ENCODE measurements at places on chromosomes 5 and 9.

- no peak for DNase-seq
Observed at GRCh38 chr5:132901730-132902129, 28.3 kb downstream of the LEAP2 start.

DNA sequence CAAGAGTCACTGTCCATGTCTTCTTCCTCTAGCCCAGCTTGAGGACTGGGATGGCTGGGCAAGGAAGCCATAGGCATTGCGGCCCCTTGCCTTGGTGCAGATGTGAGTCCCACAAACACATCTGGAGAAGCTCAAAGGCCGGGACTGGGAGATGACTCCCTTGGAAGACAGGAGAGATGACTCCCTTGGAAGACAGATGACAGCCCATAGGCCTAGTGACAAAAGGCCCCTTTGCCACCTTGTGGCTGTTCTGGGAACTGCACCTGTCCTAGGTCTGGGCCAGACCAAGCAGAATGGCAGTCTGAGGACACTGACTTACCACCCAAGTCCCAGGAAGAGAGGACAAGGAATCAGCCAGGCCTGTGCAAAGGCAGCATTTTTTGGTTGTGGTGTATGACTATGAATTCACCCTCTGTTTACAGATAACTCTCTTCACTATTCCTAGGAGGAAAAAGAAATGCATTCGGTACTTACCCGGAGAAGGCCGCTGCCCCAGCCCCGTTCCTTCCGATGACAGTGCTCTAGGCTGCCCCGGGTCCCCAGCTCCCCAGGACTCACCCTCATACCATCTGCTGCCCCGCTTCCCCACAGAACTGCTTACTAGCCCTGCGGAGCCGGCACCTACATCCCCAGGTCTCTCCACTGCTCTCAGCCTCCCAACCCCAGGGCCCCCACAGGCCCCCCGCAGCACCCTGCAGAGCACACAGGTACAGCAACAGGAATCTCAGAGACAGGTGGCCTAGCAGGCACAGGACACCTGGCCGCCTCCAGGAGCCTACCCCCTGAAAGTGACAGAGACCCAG is 30.8 kb downstream of the SKP1 start:
- DNase-seq, result peak; percentile 66

DNA sequence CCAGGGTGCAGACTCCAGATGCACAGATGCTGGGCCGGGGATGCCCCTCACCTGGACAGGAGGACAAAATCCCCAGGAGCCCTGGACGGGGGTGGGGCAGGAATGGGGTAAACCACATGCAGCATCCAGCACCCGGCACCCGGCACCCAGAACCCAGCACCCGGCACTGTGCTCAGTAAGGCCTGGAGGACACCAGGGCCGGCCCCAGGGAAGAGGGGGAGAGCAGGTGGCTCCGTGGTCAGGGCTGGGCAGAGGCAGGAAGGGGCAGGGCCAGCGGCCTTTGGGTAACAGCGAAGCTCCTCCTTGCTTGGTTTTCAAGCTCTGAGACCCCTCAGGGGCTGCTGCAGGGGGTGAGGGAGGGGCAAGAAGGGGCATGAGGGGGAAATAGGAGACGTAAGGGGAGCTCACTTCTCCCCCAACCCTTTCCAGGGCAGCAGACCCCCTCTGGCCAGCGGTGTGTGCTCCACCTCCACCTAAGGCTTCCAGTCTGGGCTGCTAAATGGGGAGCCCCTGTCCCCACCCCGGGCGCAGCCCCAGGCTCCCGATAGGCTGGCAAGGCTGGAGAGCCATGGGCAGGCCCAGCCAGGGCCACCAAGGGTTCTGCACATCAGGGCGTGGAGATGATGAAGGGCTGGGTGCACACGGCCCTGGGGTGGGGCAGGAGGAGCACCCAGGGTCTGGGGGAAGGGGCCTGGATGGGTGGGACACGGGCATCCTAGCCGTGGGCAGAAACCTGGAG is 17.8 kb upstream of the SLC6A19 start:
- DNase-seq, result no peak

DNA sequence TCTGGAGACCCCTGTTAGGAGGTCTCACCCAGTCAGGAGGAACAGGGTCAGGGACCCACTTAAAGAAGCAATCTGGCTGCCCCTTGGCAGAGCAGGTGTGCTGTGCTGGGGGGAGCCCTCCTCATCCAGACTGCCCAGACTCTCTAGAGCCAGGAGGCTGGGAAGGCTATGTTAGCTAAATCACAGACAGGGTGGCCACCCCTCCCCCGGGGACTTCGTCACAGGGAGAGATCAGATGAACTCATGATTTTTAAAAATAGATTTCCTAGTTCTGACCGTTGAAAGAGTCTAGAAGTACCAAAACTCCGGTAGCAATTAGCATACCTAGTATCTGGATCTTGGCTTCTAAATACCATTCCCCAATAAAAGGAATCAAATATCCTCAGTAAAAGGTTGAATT is 35.0 kb upstream of the FOXB2 start:
- DNase-seq, result no peak

DNA sequence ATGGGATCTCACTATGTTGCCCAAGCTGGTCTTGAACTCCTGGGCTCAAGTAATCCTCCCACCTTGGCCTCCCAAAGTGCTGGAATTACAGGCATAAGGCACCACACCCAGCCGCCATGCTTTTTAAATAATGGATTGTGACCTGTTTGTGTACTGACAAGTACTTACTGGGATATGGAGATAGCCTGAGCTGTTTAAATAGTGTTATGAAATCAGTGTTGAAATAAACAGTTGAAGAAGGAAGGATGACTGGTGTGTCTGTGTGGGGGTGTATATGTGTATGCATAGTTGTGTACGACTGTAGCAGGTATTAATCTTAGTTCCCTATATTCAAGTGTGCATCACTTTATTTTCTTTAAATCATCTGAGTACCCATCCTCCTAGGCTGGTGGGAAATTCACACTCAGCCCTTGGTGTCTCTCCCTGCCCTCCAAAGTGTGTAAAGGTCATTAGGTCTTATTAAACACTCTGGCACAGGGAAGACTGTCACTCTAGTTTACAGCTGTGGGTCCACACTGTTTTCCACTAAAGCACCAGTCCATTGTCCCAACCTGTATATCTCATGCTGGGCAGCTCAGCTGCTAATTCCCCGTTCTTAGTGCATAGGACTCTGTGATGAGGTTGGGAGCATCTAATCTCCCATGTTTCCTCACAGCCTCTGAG is 91.0 kb downstream of the SNX18 start:
- DNase-seq, result no peak

- DNase-seq, result no peak
Observed at GRCh38 chr5:95283022-95283615, 1.8 kb downstream of the MCTP1 start.

DNA sequence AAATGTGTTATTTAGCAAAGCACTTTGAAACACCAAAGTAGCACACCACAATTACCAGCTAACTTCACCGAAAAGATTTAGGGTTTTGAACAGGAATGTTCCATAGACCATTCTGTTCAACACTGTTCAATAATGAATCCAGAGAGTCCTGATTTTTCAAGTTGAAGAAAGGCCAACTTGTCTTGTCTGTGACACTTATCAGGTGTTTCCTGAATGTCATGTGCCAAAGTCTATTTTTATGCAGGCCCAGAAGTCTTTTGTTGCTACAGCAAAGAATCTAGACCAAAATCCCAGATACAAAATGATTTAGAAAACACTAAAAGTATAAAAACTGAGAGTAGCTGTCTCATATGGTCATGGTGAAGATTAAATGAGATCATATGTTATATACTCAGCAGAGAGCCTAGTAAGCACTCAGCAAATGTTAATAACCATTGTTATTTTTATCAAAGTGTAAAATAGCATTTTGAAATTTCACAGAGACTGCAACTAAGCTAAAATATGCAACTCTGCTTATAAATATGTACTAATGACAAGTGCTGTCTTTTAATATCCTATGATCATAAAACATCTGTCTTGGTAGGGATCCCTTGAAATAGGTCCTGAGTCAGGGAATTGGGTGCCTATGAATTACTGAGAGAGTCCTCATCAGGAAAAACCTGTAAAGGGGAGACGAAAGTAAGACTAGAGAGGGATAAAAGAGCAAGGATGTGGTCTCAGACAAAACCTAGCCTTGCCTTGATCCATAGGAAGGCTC is 122.4 kb upstream of the SLC12A2 start:
- DNase-seq, result no peak

DNA sequence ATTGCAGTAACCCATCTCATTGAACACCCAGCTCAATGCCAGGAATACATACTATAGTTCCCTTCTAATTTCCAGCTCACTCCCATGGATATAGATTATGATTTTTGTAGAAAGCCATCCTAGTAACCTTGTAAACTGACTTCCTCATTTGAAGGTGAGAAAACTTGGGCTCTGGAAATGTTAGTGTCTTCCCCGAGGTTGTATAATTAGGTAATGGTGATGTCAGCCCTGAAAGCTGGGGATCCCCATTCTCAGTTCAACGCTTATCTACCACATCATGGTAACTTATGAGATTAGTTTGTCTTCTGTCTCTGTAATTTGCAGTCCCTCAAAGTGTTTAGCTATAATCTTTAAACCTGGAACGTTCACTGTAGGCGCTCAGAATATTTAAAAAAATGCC is 34.6 kb upstream of the PTCH1 start:
- no peak for DNase-seq

DNA sequence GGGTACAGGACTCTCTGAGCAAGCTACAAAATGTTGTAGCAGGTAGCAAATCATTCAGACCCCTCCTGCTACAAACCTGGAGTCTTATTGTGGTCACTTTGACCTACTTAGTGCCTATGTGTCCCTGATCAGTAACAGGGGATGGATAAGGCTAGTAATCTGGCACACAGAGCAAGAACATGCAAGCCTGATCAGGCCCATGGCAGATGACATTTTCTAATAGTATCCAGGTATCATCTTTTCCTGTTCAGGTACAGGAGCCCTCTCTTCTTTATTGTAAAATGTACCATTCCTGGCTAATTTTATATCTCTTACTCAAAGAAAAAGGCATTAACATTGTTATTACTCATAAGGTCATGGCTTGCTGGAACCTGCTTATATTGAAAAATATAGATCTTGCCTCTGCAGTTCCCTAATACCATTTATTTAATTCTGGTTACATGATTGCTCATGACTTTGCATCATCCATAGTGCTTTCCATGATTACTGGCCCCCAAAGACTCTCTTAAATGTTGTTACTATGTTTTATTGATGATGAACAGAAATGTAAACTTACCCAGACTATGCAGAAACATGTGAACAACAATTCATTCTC is 18.2 kb upstream of the CCNH start:
- DNase-seq, result no peak

- peak; percentile 34 for DNase-seq
Observed at GRCh38 chr9:73132034-73132776, 19.5 kb upstream of the ANXA1 start.

- DNase-seq, result no peak
Observed at GRCh38 chr5:132773601-132774355, 3.3 kb downstream of the SEPTIN8 start.

GRCh38 chr9:130707225-130707976 is 13.8 kb downstream of the EXOSC2 start:
- peak; percentile 41 for DNase-seq

GRCh38 chr5:52469835-52470234 is 317.9 kb upstream of the ITGA1 start:
- DNase-seq, result no peak

DNA sequence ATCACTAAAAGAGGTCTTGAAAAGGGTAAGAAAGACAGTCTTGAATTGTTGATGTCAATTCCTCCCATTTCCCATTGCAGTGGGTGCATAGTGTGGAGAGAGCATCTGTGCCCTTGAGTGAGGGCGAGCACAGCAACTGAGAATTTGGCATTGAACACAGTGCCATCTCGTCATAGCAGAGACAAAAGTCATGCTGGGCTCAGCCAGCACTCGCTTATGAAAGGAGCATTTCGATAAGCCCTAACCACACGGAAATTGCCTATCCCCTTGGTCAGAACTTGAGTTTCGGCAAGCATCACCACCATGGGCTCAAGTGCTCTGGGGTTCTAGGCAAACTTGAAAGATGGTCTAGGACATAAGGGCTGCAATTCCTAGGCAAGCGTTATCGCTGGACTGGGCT is 712.8 kb upstream of the CDH10 start:
- no peak for DNase-seq

GRCh38 chr9:95370064-95370463 is 52.6 kb upstream of the FANCC start:
- no peak for DNase-seq

DNA sequence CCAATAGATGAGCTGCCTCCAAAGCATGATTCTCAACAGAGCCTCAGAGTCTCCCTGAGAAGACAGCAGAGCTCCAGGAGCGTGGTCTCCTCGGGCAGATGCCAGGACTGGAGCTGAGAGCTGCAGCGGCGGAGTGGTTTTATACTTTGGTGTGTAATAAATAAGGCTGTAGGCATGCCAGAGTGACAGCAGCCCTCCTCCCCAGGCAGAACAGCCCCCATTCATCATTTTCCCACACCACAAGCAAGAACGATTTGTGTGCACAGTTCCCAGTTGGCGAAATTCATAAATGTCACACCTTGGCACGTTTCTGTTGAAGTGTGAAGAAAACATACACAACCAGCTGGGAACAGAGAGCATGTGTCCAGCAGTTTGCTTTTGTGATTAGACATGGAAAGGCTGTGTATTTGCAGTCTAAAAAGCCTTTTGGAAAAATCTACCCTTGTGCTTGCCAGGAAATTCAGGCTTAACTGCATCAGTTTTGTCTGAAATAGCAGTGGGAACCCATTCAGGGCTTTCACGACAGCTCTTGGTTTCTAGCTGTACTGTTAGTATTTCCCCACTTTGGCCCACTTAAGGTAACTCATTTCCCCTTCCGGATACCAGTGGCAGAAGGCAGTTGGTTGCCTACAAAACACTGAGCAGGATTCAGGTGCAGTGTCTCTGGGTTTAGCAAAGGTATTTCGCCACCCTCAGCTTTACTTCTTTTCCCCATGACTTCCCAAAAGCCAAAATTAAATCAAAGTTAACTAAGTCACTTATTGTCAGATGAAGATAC is at the start of gene C1QTNF3:
TSS of gene C1QTNF3 (minus strand) at position 115 of the 778 bp plus-strand sequence. CDS start at position 27, 88 bp downstream.
- DNase-seq, result no peak

DNA sequence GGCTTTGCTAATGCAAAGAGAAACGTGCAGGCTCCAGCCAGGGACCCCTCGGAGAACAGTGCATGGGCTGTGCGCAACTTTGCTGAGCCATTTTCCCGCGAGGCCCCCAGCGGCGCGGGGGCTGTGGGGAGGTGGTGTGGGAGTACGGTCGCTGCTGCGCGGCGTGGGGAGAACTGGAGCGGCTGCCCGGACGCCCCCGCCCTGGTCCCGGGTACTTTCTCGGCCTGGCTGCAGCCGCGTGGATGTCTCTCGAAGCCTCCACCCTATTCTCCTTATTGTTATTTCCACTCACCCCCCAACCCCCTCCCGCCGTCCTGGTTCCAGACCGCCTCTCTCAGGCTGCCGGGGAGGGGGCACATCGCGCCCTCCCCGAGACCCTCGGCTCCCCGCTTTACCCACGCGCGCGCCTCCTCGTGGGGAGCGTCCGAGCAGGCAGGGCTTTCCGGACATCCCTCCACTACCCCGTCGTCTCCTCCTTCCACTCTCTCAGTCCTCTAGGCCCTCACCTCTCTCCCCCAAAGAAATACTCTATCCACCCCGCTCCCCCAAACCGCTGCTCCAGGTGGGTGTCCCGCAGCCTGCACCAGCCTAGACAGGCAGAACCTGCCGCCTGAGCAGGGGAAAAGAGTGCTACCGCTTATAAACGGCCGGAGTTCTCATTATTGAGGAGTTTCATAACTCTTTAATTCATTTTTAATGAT is 68.6 kb upstream of the TBCA start:
- DNase-seq, result no peak

GRCh38 chr5:37111426-37112382 is 137.5 kb downstream of the CPLANE1 start:
- DNase-seq, result no peak

- DNase-seq, result no peak
Observed at GRCh38 chr5:112865128-112865527, 4.0 kb downstream of the SRP19 start.

GRCh38 chr9:101311191-101311590 is 73.6 kb downstream of the BAAT start:
- DNase-seq, result no peak

- DNase-seq, result no peak
Observed at GRCh38 chr5:72539726-72540125, 32.5 kb upstream of the ZNF366 start.

All from stimulated activated CD8-positive, alpha-beta memory T cell treated with anti-CD3 and anti-CD28 coated beads, Interleukin-2, amount 100 ng/mL, for 48 hours (primary cell).